ENCODE measurements at places on chromosomes 4 and X. TPM values are rescaled to one million over a fixed set of nuclear protein-coding genes. Genes with fewer than 3 reads are reported as not detected.

DNA sequence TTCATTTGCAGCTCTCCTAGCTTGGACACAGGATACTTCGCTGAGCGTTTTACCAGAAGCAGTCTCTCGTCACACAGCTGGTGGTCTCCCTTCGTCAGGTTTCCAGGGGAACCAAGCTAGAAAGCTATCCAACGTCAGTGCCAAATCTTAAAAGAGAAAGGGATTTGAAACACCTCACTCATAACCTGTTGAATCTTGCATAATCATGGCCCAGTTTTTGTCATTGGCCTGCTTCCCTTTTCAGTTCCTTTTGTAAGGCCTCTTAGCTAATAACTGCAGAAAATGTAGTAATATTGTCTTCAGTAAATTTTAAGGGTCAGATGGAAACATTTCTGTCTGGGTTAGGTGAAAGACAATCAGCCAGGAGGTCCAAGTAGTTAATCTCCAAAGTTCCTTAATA lies 22.0 kb downstream of the RAB39B start:
- DNase-seq, result no peak
- H3K27ac ChIP-seq, result no peak overlapping the region
- H3K27me3 ChIP-seq, result no peaks in the 10 kb centered on the region
- no peak overlapping the region for H3K4me3 ChIP-seq
- H3K4me1 ChIP-seq, result no peaks in the 10 kb centered on the region
- no peaks in the 10 kb centered on the region for H3K36me3 ChIP-seq

DNA sequence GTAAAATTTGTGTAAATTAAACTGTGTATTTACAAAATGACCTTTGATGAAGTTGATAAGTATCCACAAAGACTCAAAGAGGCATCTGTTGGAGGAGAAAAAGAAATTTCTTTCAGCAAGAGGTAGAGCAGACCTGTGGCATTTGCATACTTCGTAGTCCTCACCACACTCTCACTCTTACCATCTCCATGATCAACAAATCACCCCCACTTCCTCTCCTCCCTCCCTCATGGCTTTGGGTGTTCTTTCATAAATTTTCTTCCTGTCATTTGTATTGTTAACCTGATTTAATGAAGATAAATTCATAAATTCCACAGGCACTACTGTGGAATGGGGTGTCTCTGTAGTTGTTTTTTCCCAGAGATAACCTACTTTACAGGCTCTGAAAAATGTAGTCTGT lies 366.5 kb downstream of the ZNF674 start:
- no peak overlapping the region for H3K4me3 ChIP-seq
- no peaks in the 10 kb centered on the region for H3K4me1 ChIP-seq
- H3K27ac ChIP-seq, result no peak overlapping the region
- H3K36me3 ChIP-seq, result no peaks in the 10 kb centered on the region

- DNase-seq, result no peak
- no peaks in the 10 kb centered on the region for H3K4me1 ChIP-seq
- no peaks in the 10 kb centered on the region for H3K27me3 ChIP-seq
- no peak overlapping the region for H3K27ac ChIP-seq
- H3K36me3 ChIP-seq, result no peaks in the 10 kb centered on the region
- no peak overlapping the region for H3K4me3 ChIP-seq
These were observed 148.7 kb upstream of the MAD2L1 start for GRCh38 chr4:120215350-120215749.

GRCh38 chr4:25437926-25438325 lies 60.9 kb downstream of the ANAPC4 start:
- H3K36me3 ChIP-seq, result no peaks in the 10 kb centered on the region
- no peak overlapping the region for H3K27ac ChIP-seq
- no peak overlapping the region for H3K4me3 ChIP-seq
- H3K27me3 ChIP-seq, result no peaks in the 10 kb centered on the region

GRCh38 chr4:119138046-119138445 lies 2.4 kb downstream of the MYOZ2 start:
- H3K36me3 ChIP-seq, result no peaks in the 10 kb centered on the region
- H3K4me3 ChIP-seq, result no peak overlapping the region
- peaks cover 22% of the 10 kb centered on the region for H3K4me1 ChIP-seq
- H3K27me3 ChIP-seq, result no peaks in the 10 kb centered on the region
- no peak for DNase-seq

GRCh38 chrX:22395372-22395771 lies 122.7 kb downstream of the CBLL2 start:
- H3K36me3 ChIP-seq, result no peaks in the 10 kb centered on the region
- peaks cover 3% of the 10 kb centered on the region for H3K27me3 ChIP-seq
- no peaks in the 10 kb centered on the region for H3K4me1 ChIP-seq
- no peak overlapping the region for H3K27ac ChIP-seq

- no peak for DNase-seq
- H3K36me3 ChIP-seq, result no peaks in the 10 kb centered on the region
- H3K4me3 ChIP-seq, result no peak overlapping the region
- H3K27ac ChIP-seq, result no peak overlapping the region
- no peaks in the 10 kb centered on the region for H3K4me1 ChIP-seq
- no peaks in the 10 kb centered on the region for H3K27me3 ChIP-seq
These were observed 457.4 kb upstream of the TEX13C start for GRCh38 chrX:124862301-124862700.

DNA sequence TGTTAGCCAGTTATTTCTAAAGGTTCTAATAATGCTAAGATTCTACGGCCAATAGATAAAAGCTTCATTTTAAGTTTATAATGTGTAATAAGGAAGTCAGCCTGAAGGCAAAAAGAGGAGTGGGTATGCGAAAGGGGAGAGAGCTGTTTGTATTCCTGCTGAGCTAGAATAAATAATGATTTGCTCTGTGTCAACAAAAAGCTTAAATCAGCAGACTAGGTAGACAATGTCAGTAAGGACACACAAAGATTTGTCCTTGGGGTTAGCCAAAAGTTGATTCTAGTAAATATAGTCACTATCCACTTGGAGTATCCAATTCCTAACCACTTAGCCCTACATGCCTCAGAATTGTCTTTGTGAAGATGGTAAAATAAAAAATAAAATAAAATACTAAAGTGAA lies 90.3 kb upstream of the GRIA3 start:
- H3K27me3 ChIP-seq, result no peaks in the 10 kb centered on the region
- no peaks in the 10 kb centered on the region for H3K4me1 ChIP-seq
- H3K36me3 ChIP-seq, result no peaks in the 10 kb centered on the region
- no peak overlapping the region for H3K27ac ChIP-seq
- no peak for DNase-seq
- H3K4me3 ChIP-seq, result no peak overlapping the region

GRCh38 chr4:8368061-8368481 lies 72.5 kb downstream of the ACOX3 start:
- no peak overlapping the region for H3K27ac ChIP-seq
- DNase-seq, result no peak
- H3K27me3 ChIP-seq, result no peaks in the 10 kb centered on the region
- H3K36me3 ChIP-seq, result peaks cover 4% of the 10 kb centered on the region

DNA sequence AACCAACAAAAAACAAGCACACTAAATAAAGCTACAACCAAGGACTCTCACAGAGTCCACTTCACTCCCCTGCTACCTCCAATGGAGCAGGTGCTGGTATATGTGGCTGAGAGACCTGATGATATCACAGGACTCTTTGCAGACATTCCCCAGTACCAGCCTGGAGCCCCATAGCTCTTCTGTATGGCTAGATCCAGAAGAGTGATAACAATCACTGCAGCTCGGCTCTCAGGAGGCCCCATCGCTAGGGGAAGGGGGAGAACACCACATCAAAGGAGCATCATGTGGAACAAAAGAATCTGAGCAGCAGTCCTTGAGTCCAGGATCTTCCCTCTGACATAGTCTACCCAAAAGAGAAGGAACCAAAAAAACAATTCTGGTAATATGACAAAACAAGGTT lies 237.1 kb upstream of the TLL1 start:
- H3K4me1 ChIP-seq, result no peaks in the 10 kb centered on the region
- no peaks in the 10 kb centered on the region for H3K27me3 ChIP-seq
- DNase-seq, result no peak
- H3K36me3 ChIP-seq, result no peaks in the 10 kb centered on the region
- H3K4me3 ChIP-seq, result no peak overlapping the region

- H3K36me3 ChIP-seq, result no peaks in the 10 kb centered on the region
- no peak for DNase-seq
- no peak overlapping the region for H3K27ac ChIP-seq
- no peaks in the 10 kb centered on the region for H3K4me1 ChIP-seq
These were observed 91.0 kb upstream of the SH3RF1 start for GRCh38 chr4:169361756-169362155.

DNA sequence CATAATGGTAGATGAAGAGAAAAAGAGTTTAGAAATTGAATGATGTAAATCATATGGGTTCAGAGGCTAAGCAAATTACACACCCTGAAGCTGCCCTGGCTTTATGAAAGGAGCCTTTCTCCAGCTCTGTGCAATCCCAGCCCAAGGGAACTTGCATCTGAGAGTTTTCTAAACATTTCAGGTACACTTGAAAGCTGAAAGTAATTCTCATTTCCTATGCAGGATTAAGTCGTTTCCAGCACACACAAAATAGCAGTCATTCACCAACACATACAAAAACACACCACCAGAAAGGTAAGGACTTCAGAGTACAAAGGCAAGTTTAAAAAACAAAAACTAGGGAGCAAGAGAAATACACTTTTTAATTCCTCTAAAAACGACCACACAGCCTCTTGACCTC lies 1.7 kb downstream of the PDGFC start:
- no peaks in the 10 kb centered on the region for H3K27me3 ChIP-seq
- no peak for DNase-seq

GRCh38 chrX:132173647-132174046 lies 45.6 kb downstream of the RAP2C start:
- H3K36me3 ChIP-seq, result no peaks in the 10 kb centered on the region
- H3K4me3 ChIP-seq, result no peak overlapping the region
- peaks cover 3% of the 10 kb centered on the region for H3K27me3 ChIP-seq
- no peak for DNase-seq

GRCh38 chr4:177070533-177071058 lies 239.1 kb upstream of the NEIL3 start:
- H3K36me3 ChIP-seq, result no peaks in the 10 kb centered on the region
- H3K4me1 ChIP-seq, result no peaks in the 10 kb centered on the region
- no peak for DNase-seq
- H3K27ac ChIP-seq, result no peak overlapping the region
- no peak overlapping the region for H3K4me3 ChIP-seq

Gene LINC00632
- 0.47 TPM for polyA plus RNA-seq

Gene HERC5
- polyA plus RNA-seq, result 4.9 TPM

Gene CLCN4
- 3.3 TPM for polyA plus RNA-seq

Gene ZC4H2
- polyA plus RNA-seq, result 4.2 TPM

Gene SULT1E1
- not detected for polyA plus RNA-seq

Gene ASMT
- polyA plus RNA-seq, result 0.38 TPM

Gene ADH6
- polyA plus RNA-seq, result 0.15 TPM

Data from pancreas (tissue), 10 donors.